ENCODE measurements at places on chromosomes 2 and 18.

DNA sequence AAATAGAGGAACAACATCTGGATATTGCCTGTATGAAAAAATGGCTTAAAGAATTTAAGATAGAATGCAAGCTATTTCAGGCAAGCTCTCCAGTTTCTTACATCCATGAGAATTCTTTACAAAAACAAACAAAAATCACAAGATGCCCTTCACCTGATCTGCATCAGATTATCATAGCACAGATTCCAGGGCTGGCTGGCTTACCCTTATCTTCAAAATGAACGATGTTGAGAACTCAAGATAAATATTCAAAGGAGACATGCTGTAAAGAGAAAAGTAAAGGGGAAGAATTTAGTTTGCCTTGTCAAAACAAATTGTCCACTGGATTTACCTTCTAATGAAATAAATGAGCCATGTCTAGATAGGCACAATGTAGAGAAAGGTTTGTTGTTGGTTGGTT lies 18.7 kb upstream of the SLC40A1 start:
- DNase-seq, result peak; percentile 85

DNA sequence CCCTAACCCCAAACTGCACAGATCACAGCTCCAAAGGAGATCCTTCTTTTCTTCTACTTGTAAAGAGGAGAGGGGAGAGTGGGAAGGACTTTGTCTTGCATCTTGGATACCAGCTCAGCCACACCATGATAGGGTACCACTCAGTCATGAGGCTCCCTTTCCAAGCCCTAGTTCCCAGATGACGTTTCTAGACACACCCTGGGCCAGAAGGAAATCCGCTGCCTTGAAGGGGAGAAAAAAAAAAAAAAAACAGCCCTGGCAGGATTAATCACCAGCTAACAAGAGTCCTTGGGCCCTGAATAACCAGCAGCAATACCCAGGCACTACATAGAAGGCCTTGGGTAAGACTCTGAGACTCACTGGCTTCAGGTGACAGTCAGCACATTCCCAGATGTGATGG lies 36.9 kb downstream of the ST8SIA3 start:
- no peak for DNase-seq

DNA sequence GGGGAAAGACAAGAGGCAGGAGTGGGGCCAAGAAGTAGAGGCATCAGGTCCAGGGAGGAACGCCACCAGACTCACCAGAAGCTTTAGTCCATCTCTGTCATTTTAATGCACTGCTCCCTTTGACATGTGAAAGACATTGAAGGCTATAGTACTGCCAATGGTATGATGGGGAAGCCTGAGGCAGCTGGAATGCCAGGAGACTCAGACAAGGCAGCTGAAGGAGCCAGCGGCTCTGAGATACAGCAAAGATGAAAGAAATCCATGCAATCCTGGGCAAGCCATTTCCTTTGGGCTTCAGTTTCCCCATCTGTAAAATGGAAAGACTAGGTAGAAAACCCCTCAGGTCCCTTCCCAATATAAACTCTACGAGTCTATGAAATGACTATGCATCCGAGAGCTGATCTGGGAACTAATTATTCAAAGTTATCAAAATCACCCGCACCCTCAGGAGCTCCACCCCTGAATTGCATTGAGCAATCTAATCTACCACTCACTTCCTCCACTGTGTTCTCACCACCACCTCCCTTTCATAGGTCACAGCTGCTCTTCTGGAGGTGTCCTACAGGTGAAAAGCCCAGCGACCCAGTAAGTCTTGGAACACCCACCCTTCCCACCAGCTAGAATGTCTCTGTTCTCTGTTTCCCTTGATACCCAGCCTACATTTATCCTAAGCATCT lies 3.1 kb downstream of the CXCR2 start:
- no peak for DNase-seq

- peak; percentile 79 for DNase-seq
Measured at GRCh38 chr2:199985625-199986207, 30.3 kb downstream of the MAIP1 start.

DNA sequence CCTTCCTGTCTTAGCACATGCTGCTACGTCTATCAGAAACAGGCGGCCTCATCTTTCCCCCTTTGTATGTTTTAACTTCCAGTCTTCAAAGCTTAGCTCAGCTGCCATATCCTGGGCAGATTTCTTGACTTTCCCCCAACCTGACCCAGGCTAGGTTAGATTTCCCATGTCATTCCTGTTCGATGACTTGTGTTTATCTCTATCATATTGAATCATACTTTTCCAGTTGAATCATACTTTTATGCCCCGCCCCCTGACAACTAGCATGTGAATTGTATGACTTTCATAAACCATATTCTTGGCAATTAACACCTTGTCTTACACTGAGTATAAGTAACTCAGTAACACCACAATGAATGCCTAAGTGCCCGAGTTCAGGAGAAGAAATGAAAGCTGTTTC lies 128.3 kb downstream of the CYRIA start:
- no peak for DNase-seq

DNA sequence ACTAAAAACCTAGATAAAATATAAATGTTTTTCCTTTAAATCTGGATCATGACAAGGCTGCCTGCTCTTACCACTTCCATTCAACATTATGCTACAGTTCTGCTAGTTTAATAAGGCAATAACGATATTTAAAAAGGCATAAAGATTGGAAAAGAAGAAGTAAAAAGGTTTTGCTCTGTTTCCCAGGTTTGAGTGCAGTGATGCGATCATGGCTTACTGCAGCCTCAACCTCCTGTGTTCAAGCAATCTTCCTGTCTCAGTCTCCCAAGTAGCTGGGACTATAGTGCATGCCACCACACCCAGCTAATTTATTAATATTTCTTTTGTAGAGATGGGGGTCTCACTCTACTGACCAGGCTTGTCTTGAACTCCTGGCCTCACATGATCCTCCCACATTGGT lies 40.8 kb downstream of the PROKR1 start:
- DNase-seq, result no peak

DNA sequence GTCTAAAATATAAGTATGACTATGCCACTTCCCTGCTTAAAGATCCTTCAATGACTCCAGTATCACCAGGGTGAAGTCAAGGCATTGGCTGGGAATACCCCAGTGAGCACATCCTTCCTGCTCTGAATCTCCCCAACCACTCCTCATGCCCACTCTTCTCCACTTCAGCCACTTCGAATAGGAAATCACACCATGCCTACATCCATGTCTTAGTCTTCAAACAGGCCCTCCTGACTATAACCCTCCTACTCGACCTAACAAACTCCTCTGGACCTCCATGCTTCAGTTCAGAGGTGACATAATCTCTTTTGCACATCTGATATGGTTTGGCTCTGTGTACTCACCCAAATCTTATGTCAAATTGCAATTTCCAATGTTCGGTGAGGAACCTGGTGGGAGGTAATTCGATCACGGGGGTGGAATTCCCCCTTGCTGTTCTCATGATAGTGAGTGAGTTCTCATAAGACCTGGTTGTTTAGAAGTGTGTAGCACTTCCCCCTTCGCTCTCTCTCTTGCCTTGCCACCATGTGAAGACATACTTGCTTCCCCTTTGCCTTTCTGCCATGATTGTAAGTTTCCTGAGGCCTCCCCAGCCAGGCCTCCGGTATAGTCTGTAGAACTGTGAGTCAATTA lies 87.8 kb upstream of the TFCP2L1 start:
- DNase-seq, result no peak

GRCh38 chr2:173590276-173590861 lies 235.7 kb downstream of the CDCA7 start:
- peak; percentile 37 for DNase-seq

- DNase-seq, result no peak
Measured at GRCh38 chr2:138280999-138281695, 220.4 kb upstream of the SPOPL start.

DNA sequence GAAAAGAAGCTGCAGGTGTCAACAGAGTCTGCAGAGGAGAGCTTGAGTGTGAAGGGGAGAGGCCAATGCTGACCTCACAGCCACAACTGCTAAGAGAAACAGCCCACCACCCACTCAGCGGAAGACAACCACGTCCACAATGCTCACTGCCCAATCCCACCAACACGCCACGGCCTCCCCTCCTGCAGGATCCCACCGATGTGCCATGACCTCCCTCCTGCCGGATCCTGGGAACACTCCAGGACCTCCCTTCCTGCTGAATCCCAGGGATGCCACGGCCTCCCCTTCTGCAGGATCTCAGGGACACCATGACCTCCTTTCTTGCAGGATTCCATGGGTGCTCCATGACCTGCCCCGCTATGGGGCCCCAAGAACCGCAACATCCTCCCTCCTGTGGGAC lies 267.7 kb downstream of the TWIST2 start:
- DNase-seq, result no peak

DNA sequence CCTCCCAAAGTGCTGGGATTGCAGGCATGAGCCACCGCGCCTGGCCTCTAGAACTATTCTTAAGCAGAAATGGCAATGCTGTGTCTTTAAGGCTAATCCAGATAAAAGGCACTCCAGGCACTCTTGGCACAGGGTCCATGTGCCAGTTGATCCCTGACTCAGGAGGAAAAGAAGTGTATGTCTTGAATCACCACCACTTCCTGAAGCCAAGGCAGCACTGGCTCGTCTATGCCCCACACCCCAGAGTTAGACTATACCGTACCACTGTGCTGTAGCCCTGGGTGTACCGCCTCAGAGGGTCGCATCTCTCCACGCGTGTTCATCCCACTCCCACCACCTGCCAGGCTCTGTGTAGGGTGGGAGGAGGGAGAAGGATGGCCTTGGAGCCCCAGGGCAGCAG lies 9.0 kb downstream of the TNFRSF11A start:
- DNase-seq, result peak; percentile 7

GRCh38 chr2:224284134-224284946 lies 117.6 kb downstream of the FAM124B start:
- DNase-seq, result peak; percentile 23

GRCh38 chr2:160557903-160558302 lies 64.3 kb upstream of the RBMS1 start:
- DNase-seq, result no peak

- DNase-seq, result peak; percentile 60
Measured at GRCh38 chr2:168002021-168002553, 245.3 kb downstream of the STK39 start.

- DNase-seq, result no peak
Measured at GRCh38 chr18:58894930-58895329, 30.3 kb downstream of the ZNF532 start.

DNA sequence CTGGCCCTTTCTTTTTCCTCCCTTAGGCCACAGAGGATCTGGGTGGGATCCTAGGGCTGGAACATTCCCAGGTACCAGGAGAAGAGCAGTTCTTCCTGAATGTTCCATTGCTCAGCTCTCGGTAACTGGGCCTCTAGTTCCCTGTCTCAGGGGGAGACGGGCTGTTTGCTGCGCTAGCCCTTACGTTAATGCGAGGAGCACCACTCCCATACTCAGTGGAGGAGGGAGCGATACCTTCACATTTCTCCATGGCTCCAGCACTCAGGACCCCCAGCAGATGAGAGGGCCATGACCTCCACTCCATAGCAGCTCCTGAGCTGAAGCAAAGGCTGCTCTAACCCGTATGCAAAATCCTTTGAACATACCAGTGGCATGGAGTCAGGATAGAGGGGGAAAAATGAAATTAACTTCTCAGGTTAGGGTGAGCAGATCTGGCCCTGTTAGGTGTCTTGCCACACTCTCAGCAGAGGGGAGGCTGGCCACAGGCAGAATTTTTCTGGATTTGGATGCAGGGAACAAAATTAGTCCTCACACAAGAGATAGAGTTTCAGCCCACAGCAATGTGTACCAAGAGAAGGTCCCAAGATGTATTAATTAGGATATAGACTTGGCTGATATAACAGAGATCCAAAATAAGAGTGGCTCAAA lies 206.7 kb downstream of the ZFP36L2 start:
- DNase-seq, result no peak

- DNase-seq, result no peak
Measured at GRCh38 chr2:190415794-190416775, 7.9 kb downstream of the MFSD6 start.

DNA sequence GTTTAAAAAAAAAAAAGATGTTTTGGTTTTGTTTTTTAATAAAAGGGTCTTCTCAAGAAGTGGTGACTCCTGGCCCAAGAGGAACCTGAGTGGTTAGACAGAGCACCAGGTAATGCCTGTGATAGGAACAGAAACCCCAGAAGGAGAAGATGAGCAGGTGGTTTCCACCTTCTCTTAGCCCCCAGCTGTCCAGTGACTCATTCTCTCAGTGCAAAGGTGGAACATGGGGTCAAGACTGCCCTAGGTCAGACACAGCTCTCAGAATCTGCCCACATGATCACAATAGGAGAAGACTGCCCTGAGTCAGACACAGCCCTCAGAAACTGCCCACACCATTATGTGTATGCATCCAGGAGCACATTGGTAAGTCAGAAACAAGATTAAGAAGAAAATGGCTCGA lies 61.8 kb downstream of the TBC1D8 start:
- DNase-seq, result no peak

GRCh38 chr2:203591642-203592041 lies 56.5 kb upstream of the RAPH1 start:
- no peak for DNase-seq

DNA sequence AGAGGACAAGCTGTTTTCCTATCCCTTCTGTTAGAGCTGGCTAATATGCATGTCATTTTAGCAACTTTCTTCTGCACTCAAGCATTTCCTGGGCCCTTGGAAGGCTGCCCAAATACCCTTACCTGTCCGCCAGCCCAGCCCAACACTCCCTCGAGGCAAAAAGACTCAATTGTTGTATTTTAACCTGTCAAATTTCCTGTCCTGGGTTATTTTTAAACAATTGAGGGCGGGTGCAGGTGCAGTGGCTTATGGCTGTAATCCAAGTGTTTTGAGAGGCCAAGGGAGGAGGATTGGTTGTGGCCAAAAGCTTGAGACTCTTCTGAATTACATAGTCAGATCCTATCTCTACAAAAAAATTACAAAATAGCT lies 125.0 kb upstream of the ARHGAP28 start:
- no peak for DNase-seq

GRCh38 chr2:5528706-5529105 lies 163.5 kb upstream of the SOX11 start:
- DNase-seq, result no peak

GRCh38 chr2:188628989-188629752 lies 337.5 kb downstream of the GULP1 start:
- peak; percentile 30 for DNase-seq

GRCh38 chr18:9804517-9805104 lies 81.2 kb upstream of the TXNDC2 start:
- no peak for DNase-seq

- DNase-seq, result peak; percentile 19
Measured at GRCh38 chr2:62265106-62265505, 69.2 kb downstream of the B3GNT2 start.

DNA sequence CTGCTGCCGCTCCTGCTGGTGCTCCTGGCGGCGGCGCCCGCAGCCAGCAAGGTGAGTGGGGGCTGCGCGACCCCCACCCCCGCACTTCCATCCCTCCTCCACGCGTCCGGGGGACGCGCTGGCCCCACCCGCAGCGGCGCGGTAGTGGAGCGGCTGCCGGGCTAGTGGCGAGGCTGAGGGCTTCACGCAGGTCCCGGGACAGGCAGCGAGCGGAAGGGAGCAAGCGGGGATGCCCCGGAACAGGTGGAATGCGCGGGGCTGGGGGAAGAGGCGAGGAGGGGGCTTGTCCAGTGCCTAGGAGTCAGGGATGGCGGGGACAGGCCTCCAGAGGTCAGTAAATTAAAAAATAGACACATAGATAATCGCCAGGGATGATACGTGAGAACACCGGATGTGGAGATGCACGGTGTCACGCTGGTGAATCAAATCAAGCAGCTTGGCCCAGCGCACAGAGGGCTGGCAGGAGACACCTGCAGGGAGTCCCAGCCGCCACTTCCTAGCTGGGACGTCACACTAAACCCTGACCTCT lies 403 bp downstream of the COL4A3 start:
- DNase-seq, result no peak
